DMS79 treated with DMSO at 0.1 percent for 48 hours (cell line): ENCODE measurements at places on chromosomes 2 and 18.
A peak's percentile ranks its signal among the peaks of the same experiment; 100 is the strongest.

DNA sequence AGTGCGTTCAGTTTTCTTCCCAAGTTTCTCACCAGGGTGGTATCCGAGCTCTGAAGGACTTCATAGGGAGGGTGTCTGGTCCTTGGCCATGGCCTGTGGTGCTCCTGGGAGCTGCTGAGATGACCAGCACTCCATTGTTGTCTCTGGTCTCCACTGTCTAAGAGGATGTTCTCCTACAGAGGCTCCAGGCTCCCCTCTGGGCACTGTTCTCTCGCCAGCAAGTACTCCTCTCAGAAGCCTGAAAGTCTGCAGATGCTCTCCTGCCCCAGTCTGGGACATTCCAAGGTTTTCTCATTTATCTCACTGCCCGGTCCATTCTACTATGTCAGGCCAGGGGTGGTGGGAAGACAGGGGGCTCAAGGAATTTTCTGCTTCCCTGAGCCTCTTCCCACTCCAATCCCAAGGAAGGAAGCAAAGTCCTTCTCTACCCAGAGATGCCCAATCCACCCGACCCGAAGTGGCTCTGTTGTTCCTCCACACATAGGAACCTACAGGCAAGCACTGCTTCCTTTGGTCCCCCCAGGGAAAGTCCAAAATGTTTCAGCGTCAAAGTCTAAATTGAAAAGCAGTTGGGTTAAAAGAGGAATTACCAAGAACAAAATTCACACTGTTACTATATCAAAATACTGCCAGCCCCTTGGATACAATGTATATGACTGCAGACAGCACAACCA lies 110.5 kb downstream of the GYPC start:
- no peak for DNase-seq

GRCh38 chr2:128601298-128602037 lies 282.8 kb upstream of the HS6ST1 start:
- no peak for DNase-seq

DNA sequence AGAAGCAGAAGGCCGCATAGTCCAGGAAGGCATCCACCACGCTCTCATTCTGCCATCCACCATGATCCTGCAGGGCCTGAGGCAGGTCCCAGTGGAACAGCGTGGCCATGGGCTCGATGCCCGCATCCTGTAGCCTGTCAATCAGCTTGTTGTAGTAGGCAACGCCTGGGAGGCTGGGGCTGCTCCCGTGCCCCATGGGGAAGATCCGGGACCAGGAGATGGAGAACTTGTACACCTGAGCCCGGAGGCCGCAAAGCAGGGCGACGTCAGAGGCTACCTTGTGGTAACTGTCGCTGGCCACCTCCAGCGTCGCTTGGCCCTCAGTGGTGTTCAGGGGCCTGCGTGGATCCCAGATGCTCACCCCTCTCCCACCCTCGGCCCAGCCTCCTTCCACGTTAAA lies 19.5 kb downstream of the LCT start:
- DNase-seq, result no peak

GRCh38 chr18:29644276-29644675 lies 1398.3 kb downstream of the DSC3 start:
- no peak for DNase-seq

- no peak for DNase-seq
These were observed 602.9 kb downstream of the ARHGAP15 start for GRCh38 chr2:143732076-143732475.

- DNase-seq, result peak; percentile 26
These were observed 11.1 kb downstream of the SNTG2 start for GRCh38 chr2:961786-962185.

GRCh38 chr2:215970425-215970824 lies 42.9 kb downstream of the MREG start:
- DNase-seq, result no peak

DNA sequence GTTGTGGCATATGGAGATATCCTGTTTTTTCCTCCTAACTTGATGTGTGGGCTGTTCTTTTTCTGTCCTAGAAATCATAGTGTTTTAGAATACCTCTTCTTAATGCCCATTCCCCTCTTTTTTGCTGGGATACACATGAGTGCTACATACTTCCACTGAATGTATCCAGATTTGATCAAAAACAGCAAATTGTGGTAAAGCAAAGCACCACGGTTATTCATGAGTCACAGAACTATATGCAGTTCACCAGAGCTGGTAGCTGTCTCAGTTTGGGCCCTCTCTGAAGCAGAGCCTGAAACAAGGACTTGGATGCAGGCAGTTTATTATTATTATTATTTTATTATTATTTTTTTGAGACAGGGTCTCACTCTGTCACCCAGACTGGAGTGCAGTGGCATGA lies 69.9 kb upstream of the CTLA4 start:
- no peak for DNase-seq

GRCh38 chr2:170887496-170887895 lies 41.6 kb upstream of the GORASP2 start:
- DNase-seq, result no peak

DNA sequence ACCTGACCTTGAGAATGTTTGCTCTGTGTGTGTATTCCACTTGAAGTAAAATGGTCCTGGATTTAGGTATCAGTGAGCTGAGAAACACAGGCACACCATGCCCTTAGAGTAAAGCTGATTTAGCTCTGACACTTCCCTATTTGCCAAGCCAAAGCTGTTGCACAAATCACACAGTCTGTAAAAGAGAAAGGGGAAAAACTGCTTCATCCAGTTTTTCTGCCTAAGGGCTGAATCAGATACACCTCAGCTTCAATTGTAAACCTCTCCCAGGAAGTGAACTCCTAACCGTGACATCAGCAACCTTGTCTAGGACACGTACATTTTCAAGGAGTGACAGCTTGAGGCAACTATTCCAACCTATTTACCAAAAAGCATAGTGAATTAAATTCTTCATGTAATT lies 150.4 kb downstream of the NR4A2 start:
- DNase-seq, result peak; percentile 54

GRCh38 chr2:172817411-172817810 lies 81.8 kb downstream of the RAPGEF4 start:
- no peak for DNase-seq

DNA sequence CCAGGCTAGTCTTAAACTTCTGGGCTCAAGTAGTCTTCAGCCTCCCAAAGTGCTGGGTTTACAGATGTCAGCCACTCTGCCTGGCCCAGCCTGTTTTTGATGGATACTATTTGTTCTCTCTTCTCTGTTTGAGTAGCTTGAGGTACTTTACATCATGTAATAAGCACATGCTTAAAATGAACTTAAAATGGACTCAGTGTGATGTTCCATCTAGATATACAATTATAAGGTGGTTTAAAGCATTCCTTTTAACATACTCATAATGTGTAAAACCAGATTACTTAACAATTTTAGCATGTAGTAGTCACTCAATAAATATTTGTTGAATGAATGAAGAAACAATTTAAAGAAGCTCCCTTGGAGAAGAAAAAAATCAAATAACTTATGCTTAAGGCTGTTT lies 9.6 kb downstream of the PTPRM start:
- DNase-seq, result no peak

DNA sequence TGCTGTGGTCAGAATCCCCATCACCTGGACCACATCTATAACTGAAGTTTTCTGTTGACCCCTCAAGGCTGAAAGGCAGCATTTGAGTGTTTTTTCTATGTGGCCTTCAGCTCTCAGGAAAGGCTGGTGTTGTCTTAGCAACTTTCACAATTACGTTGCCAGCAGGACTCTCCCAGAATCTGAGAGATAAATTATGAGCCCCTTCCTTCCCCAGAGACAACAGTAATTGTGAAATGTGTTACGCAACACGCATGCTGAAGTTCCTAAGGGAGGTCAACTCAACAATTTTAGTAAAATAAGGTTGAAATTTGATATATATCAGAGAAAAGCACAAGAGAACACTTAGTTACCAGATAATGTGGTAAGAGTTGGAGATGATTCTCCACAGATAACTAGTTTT lies 216.5 kb upstream of the SLC8A1 start:
- DNase-seq, result no peak

GRCh38 chr2:202113571-202114142 lies 40.6 kb downstream of the KIAA2012 start:
- DNase-seq, result peak; percentile 51
